ENCODE measurements at places on chromosomes 12 and 14.
A peak's percentile ranks its signal among the peaks of the same experiment; 100 is the strongest.

GRCh38 chr12:124881123-124881522 is 17.5 kb upstream of the SCARB1 start:
- DNase-seq = no peak

- no peak for DNase-seq
Observed at GRCh38 chr14:33376510-33376909, 437.8 kb downstream of the NPAS3 start.

- no peak for DNase-seq
Observed at GRCh38 chr12:130933269-130933995, 20.3 kb upstream of the ADGRD1 start.

DNA sequence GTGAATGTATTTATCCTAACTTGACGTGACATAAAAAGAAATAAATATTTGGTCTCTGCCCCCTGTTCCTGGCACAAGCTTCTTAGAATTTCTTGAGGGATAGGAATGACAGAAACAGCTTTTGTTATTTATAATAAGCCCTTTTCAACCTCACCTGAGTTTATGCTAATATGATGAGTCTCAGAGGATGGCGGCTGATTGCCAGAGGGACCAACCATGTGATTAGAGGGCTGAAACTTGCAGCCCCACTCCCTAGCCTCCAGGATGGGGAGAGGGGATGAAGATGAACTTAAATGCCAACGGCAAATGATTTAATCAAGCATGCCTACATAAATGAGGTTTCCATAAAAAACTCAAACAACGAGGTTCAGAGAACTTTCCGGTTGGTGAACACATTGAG is 42.9 kb downstream of the DNAI7 start:
- no peak for DNase-seq

- DNase-seq = no peak
Observed at GRCh38 chr14:103688906-103689902, 26.0 kb downstream of the XRCC3 start.

DNA sequence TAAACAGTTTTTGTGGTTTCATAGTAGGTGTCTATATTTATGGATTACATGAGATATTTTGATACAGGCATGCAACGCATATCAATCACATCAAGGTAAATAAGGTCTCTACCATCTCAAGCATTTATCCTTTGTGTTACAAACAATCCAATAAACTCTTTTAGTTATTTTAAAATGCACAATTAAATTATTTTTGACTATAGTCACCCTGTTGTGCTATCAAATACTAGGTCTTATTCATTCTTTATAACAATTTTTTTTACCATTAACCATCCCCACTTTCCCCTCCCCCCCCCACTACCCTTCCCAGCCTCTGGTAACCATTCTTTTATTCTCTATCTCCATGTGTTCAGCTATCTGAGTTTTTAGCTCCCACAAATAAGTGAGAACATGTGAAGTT is 175.7 kb upstream of the FBXO33 start:
- no peak for DNase-seq

GRCh38 chr12:13666806-13667205 is 314.6 kb downstream of the GRIN2B start:
- no peak for DNase-seq

- no peak for DNase-seq
Observed at GRCh38 chr14:94638339-94638738, 26.1 kb downstream of the SERPINA3 start.

DNA sequence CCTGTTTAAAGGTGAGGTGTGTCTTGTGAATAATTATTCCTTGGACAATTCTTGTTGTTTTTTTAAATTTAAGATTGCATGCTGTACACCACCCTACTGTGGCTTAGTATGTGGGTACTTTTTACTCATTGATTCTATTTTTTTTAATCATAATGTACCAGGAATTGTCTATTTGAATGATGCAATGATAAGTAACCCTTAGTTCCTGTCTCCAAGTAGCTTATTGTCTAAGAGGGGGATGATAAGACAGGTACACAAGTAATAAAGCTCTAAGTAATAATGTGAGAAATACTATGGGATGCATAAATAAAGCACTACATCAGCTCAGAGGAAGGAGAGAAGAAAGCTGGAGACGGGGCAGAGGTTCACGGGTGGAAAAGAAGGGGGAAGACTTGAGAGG is 90.9 kb downstream of the MYRFL start:
- no peak for DNase-seq

GRCh38 chr12:54206791-54207190 is 18.0 kb upstream of the SMUG1 start:
- no peak for DNase-seq

DNA sequence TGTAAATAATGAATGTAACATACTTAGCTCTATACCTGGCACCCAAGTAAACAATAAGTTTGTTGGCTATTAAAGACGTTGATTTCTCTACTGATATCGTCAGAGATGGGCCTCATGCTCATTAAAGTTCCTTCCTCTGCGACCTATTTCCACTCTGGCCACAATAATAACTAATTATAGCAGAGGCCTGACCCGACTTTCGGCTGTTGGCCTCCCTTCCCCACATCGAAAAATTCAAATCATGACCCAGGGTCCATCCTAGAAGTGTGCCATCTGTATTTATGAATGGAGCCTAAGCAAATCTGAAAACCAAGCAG is 321 bp upstream of the USP30 start:
- peak; percentile 2 for DNase-seq

- DNase-seq = no peak
Observed at GRCh38 chr14:69289811-69290520, 30.0 kb downstream of the GALNT16 start.

DNA sequence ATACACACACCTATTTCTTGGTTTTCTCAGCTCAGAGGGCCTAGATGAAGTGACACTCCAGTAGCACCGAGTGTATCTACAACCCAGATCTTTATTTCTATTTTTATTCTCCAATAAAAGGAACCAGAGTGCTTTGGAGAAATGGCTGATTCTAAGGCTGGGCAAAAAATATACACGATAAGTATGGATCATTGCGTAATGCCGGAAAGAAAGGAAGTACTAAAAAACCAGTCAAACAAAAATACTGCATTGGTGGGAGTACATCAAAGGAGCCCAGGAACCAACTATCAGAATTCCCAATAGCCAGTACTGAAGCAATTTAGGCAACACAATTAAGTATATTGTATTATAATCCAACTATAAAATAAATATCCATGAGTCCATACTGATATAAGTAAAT is 400.9 kb upstream of the CCDC196 start:
- DNase-seq = no peak

GRCh38 chr14:99415496-99416281 is 65.0 kb downstream of the SETD3 start:
- peak; percentile 16 for DNase-seq

- DNase-seq = no peak
Observed at GRCh38 chr12:45128637-45129036, 77.7 kb upstream of the DBX2 start.

DNA sequence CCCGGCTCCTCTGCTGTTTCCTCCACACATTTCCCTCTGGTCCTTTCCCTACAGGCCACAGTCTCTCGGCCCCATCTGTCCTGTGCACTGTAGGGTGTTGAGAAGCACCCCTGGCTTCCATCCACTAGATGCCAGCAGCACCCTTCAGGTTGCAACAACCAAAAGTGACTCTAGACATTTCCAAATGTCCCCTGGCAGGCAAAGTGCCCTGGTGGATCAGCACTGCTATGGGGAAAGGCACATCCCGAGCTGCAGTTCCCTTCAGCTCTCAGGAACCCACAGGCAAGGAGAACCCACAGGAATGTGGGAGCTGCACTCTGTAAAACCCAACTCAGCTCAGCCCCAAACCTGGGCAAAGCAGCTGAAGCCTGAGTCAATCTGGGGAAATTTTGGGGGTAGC is 77.0 kb downstream of the RBM19 start:
- DNase-seq = no peak

DNA sequence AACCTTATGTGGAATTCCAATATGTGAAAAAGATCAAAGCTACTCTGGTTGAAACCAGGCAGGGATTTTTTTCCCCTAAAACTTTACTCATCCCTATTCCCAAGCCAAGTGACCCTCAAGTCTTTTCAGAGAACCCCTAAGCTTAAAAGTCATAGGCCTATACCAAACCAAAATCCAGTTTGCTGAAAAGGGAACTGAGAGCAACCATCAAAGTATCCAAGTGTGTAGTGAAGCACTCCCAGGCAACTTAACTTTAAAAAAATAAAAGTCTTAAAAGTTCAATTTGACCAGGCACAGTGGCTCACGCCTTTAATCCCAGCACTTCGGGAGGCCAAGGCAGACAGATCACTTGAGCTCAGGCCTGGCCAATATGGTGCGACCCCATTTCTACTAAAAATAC is 101.2 kb upstream of the DAAM1 start:
- DNase-seq = no peak

DNA sequence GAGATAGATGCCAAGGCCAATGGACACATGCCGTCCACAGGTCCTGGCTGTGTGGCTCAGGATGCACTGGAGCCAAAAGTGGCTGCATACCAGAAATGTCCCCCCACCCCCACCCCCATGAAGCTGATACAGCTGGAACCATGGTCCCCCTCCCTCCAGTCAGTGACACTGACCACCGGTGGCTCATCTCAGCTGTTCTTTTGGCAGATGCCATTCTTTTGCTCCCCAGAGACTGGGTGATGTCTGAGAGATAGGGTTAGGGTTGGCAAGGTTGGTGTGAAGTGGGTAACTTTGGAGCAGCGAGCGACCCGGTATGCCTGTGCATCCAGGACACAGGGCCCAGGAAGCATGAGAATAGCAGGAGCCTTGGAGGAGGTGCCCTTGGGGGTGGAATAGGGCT is 285.6 kb downstream of the CACNA1C start:
- DNase-seq = no peak

GRCh38 chr14:56774503-56774902 is 35.8 kb downstream of the OTX2 start:
- DNase-seq = no peak

GRCh38 chr12:2306012-2306411 is 253.2 kb downstream of the CACNA1C start:
- DNase-seq = no peak

GRCh38 chr12:30794020-30794419 is 39.3 kb upstream of the CAPRIN2 start:
- DNase-seq = no peak

GRCh38 chr12:47802312-47802711 is 17.4 kb downstream of the HDAC7 start:
- DNase-seq = no peak

DNA sequence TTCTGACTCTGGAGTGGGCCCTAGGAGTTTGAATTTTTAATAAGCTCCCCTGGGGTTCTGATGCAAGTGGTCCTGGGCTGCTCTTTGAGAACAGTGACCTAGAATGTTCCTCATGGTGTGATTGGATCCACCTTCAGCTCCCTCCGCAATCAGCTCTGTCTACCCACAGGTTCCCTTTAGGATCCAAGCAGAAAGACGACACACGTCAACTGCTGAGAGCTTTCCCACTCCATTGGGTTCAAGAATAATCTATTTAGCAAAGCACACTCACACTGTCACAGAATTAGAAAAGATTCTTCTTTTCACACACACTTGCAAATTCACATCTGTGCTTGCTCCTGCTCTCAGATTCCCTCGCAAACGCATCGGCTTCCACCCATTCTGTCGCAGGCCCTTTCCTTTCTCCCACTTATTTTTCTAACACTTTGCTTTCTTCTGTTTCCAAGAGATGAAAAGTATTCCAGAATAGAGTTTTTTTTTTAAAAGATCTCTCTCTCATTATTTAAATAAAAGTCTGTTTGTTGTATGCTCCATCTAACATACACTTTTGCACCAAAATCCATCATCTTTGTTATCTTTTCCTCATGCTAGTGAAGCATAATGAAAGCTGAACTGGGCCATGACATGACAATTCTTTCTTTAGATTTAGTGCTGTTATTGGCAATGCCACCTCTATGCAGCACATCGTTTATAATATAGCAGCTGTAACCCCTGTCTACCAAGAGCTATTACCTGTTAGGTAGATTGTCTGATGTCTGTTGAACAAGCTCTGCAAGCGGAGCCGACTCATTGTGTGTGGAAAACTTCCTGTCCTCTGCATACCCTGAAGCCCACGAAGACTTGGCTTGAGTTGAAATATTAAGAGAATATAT is 73.1 kb downstream of the CACNA1C start:
- no peak for DNase-seq

DNA sequence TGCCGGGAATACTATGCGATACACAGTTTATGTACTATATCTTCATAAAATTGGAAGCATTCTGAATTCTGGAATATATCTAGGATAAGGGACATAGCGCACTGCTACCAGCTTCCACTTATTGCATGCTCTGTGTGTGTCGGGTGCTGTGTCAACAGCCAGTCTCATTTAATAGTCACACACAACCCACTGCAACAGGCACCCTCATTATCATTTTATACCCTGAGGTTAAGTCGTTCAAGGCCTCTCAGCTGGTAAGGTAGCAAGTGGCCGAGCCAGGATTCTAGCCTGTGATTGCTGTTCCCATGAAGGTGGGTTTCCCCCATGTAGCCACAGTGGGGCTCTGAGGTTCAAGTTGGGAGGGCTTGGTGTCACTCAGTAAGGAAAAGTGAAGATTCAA is 7.0 kb downstream of the PPP1R1A start:
- no peak for DNase-seq

DNA sequence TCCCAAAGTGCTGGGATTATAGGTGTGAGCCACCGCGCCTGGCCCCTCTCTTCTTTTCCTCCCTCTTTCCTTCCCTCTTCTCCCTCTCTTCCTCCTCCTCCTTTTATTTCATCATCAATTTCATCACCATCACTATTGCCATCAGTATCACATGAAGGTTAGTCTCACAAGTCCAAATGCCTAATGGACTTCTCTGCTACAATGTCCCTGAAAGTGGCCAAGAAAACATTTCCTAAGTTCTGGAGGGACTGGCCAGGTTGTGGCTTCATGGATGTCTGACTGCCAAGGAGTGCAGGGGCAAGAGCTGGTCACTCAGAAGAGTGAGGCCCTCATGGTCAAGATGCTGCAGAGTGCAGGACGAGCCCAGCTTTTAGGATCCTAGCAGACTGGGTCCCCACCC is 97.6 kb downstream of the SYNE3 start:
- no peak for DNase-seq

DNA sequence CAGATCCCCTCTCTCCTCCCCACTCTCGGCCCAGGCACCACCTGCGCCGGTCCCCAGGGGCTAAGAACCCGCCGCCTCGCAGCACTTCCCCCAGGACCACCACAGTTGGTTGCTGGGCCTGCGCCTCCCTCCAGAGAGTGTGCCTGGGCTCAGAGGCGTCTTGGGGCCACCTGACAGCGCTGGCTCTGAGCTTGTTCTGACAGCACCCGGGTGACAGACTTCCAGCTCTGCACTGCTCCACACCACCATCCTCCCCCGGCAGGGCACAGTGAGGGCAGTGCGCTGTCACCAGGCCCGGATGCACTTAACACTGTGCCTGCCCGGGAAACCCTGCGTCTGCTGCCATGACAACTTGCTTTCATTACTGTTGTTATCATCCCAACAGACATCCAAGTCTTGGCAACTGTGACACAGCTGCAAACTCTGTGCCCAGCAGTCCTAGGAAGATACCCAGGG is 6.6 kb downstream of the BRF1 start:
- DNase-seq = no peak
